ENCODE measurements at places on chromosomes 2 and 18. TPM values are rescaled to one million over a fixed set of nuclear protein-coding genes. Genes with fewer than 3 reads are reported as not detected.

The CCDC85A gene
- not detected for total RNA-seq

The CD302 gene
- 0.47 TPM for total RNA-seq

The TBC1D8 gene
- 3.3 TPM for total RNA-seq

The CTAGE1 gene
- not detected for total RNA-seq

GRCh38 chr2:98039085-98039756, 43.5 kb upstream of the TMEM131 start:
- DNase-seq, result no peak

DNA sequence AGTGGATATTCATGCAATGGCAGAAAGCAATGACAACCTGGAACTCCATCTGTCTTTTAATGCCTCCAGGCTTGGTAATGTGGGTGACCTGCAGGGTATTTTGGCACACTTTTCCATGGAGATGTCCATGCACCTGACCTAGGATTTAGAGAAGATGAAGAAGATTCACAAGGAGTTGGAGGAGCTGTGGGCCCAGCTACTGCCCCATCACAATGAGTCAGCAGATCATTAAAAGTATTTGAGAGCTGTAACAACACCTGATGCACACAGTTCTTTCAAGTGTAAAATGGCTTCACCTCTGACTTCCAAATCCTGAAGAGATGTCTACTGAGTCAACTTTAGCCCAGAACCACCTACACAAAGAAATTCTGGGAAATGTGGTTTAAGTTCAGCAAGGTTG, 22.1 kb upstream of the OSR1 start:
- no peak for DNase-seq

- no peak for DNase-seq
These were observed 963.0 kb downstream of the TDRD15 start for GRCh38 chr2:22086726-22087125.

GRCh38 chr2:56021579-56021978, 98.0 kb upstream of the EFEMP1 start:
- no peak for DNase-seq

DNA sequence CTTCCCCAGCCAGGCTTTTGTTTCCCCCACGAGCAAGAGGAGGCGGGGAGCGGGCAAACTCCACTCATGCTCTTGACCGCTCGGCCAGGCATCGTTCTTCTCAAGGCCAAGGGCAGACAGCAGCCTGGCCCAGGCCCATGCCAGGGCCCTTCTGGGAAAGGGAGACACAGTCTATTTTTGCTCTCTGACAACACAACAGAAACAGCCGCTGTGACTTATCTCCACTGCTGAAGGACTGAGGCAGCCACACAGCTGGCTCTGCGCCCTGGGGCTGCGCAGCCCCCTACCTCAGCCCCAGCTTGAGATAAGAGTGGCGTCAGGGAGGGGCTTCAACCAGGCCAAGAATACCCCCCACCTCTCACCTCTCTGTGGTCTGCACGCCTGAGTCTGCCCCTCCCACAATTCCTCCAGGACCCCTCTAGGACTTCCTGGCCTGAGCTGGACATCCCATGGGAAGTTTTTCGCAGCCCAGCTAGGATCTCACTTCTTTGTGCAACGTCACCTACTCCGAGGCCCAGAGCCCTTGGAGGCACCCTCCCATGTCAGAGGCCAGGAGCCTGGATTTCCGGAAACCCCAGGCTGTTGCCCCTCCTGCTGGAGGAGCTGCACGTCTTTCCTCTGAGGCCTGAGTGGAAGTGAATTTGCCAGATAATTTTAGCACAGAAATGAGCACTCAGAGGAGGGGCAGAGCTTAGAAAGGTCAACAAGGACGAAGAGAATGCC, 118.9 kb upstream of the OTOS start:
- no peak for DNase-seq

GRCh38 chr2:140589273-140589672, 1541.5 kb downstream of the LRP1B start:
- DNase-seq, result no peak

DNA sequence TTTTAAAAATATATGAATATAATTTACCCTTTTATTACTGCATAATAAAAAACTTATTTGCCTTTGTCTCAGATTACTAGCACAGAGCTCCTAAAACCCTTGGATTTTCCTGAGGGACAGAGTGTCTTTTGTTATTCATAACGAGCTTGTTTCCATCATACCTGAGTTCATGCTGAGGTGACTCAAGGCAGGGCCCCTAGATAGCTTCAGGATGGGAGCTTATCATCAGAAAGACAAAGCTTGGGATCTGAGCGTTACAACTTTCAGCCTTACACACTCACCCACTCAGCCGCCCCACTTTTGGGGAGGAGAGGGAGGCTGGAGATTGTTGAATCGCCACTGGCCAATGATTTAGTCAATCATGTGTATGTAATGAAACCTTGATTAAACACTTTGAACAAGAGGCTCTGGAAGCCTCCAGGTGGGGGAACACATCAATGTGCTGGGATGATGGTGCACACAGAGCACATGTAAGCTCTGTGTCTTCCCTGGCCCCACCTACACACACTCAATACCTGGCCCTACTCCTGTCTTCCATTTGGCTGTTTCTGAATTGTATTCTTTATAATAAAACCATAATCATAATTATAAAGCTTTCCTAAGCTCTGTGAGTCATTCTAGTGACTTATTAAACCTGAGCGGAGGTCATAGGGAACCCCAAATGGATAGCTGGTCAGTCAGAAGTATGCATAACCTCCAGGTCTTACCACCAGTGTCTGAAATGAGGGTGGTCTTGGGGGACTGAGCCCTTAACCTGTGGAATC, 28.5 kb upstream of the DNAH7 start:
- DNase-seq, result no peak

GRCh38 chr2:21083482-21083881, 39.6 kb upstream of the APOB start:
- DNase-seq, result no peak

- no peak for DNase-seq
These were observed 420.2 kb downstream of the SUCLG1 start for GRCh38 chr2:84038866-84039265.

DNA sequence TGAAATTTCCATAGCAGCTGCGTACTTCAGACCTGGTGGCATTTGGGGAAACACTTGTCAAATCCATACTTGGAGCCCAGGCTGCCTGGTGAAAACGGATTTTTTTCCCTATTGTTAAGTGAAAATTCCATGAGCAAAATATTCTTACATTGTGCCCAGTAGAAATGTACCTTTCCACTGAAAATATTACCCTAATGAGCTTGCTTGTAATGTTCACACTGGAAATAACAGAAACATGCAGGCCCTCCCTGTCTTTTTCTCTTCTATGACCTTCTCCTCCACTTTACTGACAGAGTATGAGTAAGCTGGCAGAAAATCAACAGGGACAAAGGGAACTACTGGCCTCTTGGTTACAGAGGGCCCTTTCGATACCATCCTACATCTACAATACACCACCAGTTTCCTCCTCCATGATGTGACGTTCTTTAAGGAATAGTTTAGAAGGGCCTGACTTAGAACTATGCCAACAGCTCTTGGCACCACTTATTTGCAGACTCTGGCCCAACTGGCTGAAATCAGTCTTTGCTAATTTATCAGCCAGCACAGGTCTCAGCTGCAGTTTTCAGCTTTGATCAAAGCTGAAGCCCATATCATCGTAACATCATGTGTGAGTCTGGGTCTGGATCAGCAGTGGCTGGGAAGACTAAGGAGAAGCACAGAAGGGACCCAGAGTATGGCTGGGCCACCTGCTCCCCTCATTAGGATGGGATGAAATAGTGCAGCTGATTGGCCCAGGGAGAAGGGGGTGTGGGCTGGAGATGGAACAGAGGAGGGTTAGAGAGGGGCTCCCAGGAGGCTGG, 272.2 kb upstream of the ID2 start:
- DNase-seq, result no peak

DNA sequence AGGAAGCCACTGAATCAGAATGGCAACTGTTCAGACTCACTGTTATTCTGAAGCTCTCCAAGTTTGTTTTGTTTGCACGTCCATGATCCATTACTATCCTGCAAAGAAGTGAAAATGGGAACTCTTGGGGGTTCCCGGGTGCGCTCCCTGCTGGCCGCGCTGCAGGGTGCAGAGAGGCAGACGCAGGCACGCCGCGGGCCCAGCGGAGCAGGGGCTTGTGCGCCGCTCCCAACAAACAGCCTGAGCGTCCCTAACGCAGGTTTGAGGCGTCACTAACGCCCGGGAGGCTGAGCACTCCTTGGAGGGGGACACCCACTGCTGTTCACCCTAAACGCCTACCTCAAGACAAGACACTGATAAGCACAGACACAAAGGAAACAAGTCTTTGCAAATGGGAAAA, 14.3 kb upstream of the PIEZO2 start:
- peak; percentile 36 for DNase-seq

All from activated CD4-positive, alpha-beta T cell treated with anti-CD3 and anti-CD28 coated beads for 36 hours (primary cell).